ENCODE measurements at places on chromosomes 3 and 15.
A peak's percentile ranks its signal among the peaks of the same experiment; 100 is the strongest.

- DNase-seq, result no peak
Measured at GRCh38 chr3:181417748-181418147, 294.0 kb upstream of the SOX2 start.

DNA sequence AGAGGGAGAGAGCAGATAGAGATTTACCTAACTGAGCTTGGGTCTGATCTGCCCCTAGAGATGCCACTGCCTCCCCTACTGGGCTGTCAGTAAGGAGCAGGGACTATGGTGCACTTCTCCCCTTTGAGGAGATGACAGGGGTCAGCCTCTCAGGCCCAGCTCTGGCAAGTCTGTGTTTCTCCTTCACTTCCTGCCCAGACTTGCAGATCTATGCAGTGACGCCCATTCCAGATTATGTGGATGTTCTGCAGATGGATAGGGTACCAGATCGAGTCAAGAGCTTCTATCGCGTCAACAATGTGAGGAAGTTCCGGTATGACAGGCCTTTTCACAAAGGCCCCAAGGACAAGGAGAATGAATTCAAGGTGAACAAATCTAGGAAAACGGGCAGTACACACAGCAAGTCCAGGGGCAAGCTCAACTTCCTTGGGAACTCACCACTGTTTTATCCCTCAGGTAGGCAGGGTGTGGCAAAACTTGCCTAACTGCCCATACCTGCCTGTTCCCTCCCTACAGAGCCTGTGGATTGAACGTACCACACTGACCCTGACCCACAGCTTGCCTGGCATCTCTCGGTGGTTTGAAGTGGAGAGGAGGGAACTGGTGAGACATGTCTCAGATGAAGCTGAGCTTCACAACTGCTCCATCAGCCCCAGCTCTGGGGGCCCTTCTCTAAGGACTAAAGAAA, 29.1 kb upstream of the MANF start:
- DNase-seq, result no peak

- no peak for DNase-seq
Measured at GRCh38 chr15:79002581-79002980, 57.7 kb upstream of the CTSH start.

DNA sequence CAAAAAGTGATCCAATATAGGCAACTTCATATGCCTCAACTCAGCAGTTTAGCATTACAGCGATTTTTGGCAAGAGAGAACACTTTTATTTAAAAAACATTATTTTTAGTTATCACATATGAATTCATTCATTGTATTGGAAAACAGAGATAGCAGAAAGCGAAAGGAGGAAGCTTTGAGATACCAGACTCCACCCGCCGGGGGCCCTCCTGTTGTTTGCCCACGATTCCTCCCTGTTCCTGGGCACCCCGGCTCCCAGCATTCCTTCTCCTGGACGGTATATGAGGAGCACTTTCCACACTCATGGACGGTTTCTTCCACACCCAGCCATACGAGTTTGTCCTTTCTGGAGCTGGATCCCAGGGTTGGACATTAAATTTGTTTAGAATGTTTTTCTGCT, 18.2 kb downstream of the APBA2 start:
- no peak for DNase-seq

DNA sequence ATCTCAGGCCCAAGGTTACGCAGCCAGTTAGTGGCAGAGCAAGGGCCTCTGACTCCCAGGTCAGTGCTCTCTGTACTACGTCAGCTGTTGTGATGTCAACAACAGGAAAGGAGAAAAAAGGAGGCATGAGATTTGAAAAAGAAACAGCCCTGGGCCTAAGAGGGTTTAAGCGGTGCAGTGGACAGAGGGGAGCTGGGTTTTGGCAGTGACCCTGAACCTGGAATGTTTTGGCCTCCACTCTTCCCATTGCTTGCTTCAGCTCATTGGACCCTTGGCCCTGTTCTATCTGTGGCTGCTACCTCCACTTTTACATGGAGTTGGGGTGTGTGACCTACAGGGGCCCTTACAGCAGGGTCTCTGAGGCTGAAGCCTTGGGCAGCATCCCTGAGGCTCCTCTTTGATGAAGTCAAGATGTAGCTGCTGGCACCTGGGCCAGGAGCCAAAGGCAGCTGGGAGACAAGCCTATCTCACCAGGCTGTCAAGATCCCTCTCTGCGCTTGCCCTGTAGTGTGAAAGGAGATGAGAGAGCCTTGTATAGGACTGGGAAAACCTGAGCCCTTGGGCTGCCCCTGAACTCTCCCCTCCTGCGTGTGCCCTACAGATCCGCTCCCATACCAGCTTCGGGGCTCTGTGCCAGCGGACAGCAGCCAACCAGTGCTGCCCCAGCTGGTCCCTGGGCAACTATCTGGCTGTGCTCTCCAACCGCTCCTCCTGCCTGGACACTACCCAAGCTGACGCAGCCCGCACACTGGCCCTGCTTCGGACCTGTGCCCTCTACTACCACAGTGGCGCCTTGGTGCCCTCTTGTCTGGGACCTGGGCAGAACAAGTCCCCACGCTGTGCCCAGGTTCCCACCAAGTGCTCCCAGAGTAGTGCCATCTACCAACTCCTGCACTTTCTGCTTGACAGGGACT, 8.7 kb downstream of the DISP2 start:
- no peak for DNase-seq

DNA sequence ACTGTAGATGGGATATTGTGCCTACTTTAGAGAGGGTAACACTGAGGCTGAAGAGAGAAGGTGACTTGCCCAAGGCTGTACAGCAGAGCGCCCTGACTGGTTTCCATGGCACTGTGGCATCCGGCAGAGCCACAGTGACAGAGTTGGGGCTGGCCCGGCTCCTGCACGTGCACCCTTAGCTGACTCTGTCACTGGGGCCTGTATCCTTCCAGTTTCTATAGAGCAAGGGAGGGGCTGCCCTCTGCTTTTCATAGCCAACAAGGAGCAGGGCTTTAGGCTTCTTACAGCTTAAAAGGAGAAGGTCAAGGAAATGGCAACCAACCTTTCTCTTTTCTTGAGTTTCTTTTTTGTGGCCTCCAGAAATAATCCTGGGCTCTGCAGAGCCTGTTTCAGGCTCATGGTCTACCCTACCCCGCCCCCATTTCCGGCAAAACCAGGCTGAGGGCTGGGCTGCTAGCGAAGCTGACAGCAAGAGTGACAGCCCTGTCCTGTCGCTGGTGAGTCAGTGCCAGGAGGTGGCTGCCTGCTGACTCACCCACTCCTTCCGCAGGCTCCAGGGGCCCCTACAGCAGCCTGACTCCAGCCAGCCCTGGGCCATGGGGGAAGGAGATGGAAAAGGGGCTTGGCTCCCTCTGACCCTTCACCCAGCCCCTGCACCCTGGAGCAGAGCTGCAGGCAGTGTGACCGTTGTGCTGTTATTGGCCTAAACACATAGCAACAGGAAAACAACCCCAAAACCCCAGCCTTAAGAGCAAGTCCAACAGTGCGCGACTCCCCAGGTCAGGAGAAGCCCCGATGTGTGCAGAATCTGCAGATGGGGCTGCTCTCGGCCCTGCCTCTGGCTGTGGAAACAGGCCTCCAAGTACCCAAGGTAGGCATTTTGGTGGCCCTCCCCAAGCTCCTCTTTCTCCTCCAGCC, 29.8 kb downstream of the SLC6A6 start:
- peak; percentile 90 for DNase-seq

- no peak for DNase-seq
Measured at GRCh38 chr15:57703387-57703786, 3.1 kb upstream of the POLR2M start.

DNA sequence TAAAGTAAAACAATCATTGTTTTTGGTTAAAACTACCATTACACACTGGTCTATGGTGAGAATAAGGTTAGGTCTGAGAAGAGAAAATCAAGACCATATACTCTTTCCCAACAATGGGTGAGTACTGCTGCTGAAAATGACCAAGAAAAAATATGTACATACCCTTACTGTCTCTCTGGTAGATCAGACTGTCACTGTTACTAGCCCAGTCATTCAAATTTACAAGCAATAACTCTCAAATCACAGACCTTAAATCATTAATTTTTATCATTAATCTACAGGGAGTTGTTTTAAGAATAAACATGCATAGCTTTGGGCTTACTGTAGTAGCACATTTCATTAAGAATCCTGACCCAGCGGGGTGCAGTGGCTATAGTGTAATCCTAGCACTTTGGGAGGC, 17.4 kb downstream of the DCP1A start:
- no peak for DNase-seq

- no peak for DNase-seq
Measured at GRCh38 chr3:123819949-123820348, 64.2 kb downstream of the MYLK start.

- no peak for DNase-seq
Measured at GRCh38 chr3:119647171-119647570, 13.2 kb downstream of the POPDC2 start.

DNA sequence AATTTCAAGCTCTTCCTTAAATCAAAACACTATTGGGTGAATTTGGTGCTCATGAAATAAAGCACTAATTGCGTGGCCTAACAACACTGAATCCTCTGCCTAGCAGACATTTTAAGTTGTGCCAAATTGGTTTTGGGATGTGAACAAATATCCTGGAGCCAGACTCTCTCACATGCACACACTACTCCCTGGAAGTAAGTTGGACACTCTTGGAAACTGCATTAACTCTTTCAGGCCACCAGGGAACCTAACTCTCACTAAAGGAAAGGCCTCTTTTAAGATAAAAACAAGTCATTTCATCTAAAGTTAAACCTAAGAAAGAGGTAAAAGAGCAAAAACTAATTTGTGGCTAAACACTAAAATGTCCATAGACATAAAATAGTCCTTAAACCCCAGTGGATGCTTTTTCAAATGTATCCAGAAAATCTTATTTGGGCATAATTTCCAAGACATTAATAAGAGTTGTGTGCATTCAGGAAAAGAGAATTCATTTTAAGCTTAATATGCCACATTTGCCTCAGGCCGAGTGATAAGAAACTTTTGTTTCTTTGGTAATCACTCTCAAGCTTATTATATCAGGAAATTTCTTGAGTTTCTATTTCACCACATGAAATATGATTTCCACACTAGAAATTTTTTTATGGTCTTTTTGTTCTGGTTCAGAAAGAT, 61.8 kb downstream of the ZBTB20 start:
- no peak for DNase-seq

- DNase-seq, result no peak
Measured at GRCh38 chr3:36862076-36862755, 82.6 kb downstream of the TRANK1 start.

GRCh38 chr3:16004812-16005211, 169.7 kb upstream of the GALNT15 start:
- DNase-seq, result no peak

GRCh38 chr3:44960387-44961026, 15.5 kb downstream of the ZDHHC3 start:
- no peak for DNase-seq

GRCh38 chr15:35206060-35206675, 121.1 kb upstream of the NANOGP8 start:
- no peak for DNase-seq

DNA sequence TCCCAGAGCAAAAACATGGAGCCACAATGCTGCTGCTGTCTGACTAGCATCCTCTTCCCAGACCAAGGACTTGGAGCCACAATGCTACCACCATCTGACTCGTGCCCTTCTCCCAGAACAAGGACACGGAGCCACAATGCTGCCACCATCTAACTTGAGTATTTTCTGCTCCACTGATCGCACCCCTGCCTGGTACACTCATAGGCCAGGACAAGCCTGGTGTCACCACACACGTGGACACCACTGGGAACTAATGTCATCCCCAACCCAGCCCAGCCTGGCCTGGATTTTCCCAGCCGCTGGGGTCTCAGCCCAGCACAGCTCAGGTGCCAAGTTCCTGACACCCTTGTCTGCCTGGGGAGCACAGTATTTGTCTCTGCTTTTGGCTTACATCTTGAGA, 52.7 kb upstream of the GRIP2 start:
- DNase-seq, result no peak

GRCh38 chr3:51982838-51983577, at the start of gene ACY1:
TSS of gene ACY1 (plus strand) at chr3:51983535. CDS start at chr3:51984065, 530 bp downstream.
- DNase-seq, result peak; percentile 35

- no peak for DNase-seq
Measured at GRCh38 chr3:30520699-30521098, 85.7 kb upstream of the TGFBR2 start.

- no peak for DNase-seq
Measured at GRCh38 chr3:97665896-97666295, 98.7 kb upstream of the ARL6 start.

DNA sequence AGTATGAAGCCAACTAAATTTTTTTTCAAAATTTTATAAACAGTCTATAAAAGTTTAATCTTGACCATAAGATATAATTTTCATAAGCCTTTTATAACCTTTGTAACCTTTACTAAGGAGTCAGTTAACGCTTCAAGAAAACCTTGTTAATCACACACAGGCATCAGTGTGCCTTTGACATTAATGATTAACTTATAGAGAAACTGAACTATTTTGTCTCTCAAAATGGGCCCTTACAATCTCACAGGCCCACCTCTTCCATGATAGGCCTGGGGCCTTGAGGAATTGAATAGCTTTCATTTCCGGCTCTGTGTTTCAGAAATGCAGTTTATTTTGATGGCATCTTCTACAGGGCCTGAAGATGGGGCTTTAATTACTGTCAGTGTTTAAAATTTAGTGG, 70.1 kb downstream of the CD200 start:
- no peak for DNase-seq

DNA sequence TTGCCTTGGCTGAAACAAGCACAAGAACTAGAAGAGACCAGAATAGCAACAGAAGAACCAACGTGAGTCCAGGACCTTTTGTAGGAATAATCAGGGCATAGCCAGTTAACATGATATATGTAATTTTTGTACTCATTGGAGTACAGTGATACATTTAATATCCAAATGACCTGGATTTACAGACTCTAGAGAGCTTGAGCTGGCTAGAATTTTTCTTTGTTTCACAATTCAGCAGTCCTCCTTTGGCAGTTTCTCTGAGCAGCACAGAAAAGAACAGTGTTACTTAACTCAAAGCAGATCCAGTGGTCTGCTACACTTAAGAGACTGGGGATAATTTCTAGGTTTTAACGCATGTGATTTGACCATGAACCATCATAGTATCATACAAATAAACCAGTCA, 245.7 kb downstream of the ADAMTSL3 start:
- no peak for DNase-seq

- DNase-seq, result no peak
Measured at GRCh38 chr3:15602146-15602536, 596 bp downstream of the BTD start.

- no peak for DNase-seq
Measured at GRCh38 chr3:195284842-195285241, 13.9 kb upstream of the XXYLT1 start.

DNA sequence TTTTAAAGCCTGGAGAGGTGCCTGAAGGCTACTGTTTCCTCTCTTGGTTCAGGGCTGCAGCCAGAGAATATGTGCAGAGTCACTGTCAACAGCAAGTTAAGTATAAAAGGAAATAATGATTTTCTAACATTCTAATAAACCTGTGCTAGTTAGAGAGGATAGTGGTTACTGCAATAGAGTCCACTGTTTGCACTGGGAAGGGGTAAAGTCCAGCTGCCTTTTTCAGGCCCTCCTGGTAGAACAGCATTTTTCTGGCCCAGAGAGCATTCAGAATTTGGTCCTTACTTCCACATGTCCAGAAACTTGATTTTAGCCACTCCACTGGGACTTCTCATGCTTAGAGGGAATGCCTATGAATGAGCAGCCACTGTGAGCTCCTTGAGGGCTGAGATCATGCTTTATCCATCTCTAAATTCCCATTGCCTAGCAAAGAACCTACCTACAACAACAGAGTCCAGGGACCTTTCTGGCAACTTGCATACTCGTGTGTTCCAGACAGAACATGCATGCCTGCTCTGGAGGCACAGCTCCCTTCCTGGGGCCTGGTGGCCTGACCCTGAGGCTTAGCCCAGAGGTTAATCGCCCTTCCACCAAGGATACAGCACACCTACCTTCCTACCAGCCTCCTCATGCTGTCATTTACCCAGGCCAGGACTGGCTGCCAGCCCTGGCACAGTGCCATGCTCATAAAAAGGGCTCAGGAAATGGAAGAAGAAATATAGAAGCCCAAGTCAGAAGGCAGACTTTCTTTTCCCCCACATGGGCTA, 50.3 kb upstream of the ATP13A3 start:
- DNase-seq, result no peak
